Amniotic stem cell (primary cell): ENCODE measurements at places on chromosomes 1 and 21.

DNA sequence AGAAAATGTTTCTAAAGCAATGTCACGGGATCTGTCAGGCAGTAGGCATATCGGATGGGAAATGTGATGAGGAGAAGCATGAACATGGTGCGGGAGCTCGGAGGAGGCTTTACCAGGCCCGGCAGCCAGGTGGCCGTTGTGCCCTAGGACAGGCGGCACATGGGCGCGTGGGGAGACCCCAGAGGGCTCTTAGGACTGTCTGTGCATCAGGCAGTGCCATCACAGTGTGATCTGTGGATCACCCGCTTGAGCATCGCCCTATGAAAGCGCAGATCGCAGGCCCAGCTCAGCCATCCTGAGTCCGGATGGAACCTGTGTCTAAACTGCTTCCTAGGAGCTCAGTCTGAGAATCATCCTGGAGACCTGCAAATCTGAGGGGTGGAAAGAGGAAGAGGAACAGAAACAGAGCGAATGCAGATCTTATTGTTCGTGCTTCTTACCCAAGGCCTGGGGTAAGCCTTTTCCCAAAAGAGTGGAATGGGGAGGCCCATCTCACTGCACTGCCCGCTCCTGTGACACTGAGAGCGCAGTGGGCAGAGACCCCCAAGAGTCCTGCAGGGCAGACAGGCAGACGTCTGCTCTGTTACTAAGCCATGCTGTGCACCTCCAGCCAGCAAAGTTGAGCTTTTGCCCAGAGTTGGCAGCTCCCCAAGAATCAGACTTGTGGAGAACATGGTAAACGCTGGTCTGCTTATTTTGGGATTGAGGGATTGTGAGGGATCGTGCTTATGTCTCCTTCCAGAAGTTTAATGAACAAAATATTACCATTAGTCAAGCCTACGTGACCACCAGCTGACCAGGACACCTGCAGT lies 251.0 kb downstream of the RHOU start:
- DNase-seq = no peak

DNA sequence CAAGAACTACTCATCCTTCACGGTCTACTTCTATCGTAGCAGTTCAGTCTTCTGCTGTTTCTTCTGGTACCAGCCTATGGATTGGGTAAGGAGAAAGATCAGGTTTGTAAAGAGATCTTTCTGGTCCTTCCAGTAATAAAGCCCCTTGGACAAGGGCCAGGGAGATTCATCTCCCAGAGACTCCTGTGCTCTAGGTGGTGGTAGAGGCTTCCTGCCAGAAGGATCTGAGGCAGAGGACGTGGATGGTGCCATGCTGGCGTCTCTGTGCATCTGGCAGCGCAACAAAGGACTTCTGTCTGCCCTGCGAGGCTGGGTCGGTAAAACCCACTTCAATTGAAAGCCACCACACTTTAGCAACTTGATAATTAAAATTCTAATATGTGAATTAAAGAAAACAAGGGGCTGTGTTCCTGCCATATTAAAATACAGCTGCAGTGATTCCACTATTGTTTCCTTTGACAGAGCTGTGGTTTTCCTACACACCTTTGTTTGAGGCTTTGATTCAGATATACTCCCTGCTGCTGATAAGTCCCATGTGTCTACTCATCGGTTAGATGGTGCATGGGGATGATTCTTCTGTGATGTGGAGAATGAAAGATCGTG lies 73.6 kb downstream of the ROR1 start:
- DNase-seq = no peak

DNA sequence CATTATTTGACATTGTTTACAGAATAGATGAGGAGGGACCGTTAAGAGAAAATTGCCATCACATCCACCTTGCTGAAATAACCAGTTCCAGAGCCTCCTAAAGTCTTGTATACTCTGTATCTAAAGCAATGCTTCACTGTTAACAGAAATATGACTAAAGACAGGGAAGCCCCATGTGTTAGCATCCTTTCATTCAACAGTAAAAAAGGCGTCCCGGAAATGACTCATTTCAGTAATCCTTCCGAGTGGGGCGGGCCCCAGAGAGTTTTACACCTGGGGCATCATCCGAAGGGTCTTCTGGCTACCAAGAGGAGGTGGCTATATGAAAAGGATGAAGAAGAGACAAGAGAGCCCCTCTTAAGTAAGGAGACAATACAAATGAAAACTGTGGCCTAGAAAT lies 227.2 kb downstream of the SLC45A1 start:
- DNase-seq = no peak

DNA sequence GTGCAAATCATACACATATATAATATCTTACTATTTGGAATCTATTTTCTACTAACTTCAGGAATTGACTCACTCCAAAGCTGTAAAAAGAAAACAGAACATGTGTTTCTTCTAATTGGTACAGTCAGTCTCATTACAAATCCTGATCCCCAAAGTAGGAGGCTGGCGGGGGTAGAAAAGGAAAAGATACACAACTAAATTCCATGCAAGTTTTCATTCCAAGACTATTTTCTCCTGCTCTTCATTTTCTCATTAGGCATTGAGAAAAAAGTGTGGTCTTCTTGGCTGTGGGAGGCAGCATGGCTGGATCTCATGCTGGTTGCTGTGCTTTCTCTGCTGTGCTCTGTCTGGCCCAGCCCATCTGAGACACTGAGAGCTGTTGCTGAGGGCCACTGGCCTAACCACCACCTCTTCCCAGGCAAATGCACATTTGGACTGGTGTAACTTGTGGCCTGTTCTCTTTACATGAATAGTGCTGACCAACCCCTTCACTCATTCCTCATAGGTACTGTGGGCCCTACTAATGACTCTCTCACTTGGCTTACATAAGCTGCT lies 1107.5 kb upstream of the B3GALT2 start:
- no peak for DNase-seq

DNA sequence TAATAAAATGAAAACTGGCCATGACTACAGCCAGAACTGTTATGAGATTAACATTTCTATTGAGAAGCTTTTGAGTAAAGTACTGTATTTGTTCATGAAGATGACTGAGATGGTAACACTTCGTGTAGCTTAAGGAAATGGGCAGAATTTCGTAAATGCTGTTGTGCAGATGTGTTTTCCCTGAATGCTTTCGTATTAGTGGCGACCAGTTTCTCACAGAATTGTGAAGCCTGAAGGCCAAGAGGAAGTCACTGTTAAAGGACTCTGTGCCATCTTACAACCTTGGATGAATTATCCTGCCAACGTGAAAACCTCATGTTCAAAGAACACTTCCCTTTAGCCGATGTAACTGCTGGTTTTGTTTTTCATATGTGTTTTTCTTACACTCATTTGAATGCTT lies 164.0 kb downstream of the NEK7 start:
- no peak for DNase-seq
